ENCODE measurements at places on chromosomes 3 and 15.

- no peak for DNase-seq
These were observed 267.0 kb downstream of the CHL1 start for GRCh38 chr3:463252-464192.

DNA sequence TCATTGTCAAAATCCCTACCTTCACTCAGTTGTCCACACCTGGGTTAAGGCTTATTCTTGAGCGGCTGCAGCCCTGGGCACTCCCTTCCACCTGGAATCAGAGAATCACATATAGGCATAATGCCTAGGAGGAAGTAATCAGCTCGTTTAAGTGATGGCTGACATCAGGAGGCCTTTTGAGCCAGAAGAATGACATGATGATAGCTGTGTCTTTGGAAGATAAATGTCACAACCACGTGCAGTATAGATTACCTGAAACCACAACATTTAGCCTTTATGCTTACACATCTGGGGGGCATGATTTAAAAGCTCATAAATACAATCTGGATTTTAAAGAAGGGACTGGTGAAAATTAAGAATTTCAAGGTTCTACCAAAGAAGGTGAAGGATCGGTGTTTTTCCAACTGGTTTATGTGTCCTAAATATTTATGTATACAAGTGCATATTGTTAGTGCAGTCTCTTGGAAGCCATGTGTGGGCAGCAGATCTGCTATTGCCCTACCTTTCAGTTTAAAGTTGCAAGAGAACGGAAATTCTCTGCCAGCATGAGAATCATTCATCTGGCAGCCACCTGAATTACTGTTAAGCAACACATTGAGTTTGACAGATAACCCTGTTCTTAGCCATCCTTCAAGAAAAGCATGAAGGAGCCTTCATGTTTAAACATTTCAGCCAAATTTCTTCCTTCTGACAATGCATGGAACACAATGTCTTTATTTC lies 163.4 kb upstream of the NR2E3 start:
- no peak for DNase-seq

DNA sequence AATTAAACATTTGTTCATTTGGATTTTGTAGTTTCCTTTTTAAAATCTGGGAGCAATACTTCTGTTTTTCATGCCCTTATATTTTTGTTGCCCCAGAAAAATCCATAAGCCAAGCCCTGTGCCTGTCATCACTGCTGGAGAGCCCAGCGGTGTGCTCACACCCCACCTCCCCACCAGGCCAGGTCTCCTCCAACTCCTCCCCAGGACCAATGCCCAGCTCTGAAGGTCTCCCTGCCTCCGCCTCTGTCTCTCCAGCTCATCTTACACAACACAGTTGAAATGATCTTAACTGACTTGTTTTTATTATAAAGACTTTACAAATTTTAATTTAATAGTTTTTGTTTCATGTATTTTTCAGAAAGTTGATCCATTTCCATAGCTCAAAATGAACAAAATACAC lies 66.4 kb downstream of the RHCG start:
- DNase-seq, result no peak

- no peak for DNase-seq
These were observed 21.3 kb downstream of the MME start for GRCh38 chr3:155101398-155101797.

DNA sequence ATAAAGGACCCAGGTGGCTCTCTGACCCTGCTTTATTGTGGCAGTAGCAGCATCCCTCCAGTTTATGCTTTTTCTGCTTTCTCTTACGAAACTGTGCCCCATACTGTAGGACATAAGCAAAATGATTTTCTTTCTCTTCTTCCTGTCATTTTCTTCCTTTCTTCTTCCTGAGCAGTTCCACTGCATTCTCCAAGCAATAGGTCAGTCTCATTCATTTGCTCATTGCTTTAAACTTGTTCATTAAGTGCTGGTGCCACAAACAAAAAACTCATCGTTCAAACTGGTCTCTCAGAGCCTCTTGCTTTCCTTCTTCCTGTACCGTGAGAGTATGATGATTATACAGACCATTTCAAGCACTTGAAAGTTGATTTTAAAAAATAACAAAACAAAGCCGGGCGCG lies 66.8 kb downstream of the PDE8A start:
- DNase-seq, result no peak

Measured in lower leg skin (tissue), 4 donors.